ENCODE measurements at places on chromosomes 7 and 10.

GRCh38 chr7:50349963-50350944 is 45.7 kb downstream of the IKZF1 start:
- DNase-seq = no peak

DNA sequence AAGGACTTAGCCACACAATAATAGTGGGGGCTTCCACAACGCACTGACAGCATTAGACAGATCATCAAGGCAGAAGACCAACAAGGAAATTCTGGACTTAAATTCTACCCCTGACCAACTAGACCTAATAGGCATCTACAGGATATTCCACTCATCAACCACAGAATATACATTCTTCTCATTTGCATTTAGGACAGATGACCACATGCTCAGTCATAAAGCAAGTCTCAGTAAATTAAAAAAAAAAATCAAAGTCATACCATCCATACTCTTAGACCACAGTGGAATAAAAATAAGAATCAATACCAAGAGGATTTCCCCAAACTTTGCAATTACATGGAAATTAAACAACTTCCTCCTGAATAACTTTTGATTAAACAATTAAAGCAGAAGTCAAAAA is 155.9 kb downstream of the CDK14 start:
- no peak for DNase-seq

GRCh38 chr7:30268586-30268985 is 15.8 kb upstream of the ZNRF2 start:
- DNase-seq = no peak

GRCh38 chr10:112229901-112230300 is 46.3 kb upstream of the GPAM start:
- no peak for DNase-seq

DNA sequence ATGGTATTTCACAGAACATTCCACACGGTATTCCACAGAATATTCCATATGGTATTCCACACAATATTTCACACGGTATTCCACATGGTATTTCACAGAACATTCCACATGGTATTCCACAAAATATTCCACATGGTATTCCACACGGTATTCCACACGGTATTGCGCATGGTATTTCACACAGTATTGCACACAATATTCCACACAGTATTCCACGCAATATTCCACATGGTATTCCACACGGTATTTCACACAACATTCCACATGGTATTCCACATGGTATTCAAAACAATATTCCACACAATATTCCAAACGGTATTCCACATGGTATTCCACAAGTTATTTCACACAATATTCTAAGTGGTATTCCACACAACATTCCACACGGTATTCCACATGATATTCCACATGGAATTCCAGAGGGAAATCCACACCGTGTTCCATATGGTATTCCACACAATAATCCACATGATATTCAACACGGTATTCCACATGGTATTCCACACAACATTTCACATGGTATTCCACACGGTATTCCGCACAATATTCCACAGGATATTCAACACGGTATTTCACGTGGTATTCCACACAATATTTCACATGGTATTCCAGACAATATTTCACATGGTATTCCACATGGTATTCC is 136.7 kb upstream of the CHST15 start:
- DNase-seq = no peak

DNA sequence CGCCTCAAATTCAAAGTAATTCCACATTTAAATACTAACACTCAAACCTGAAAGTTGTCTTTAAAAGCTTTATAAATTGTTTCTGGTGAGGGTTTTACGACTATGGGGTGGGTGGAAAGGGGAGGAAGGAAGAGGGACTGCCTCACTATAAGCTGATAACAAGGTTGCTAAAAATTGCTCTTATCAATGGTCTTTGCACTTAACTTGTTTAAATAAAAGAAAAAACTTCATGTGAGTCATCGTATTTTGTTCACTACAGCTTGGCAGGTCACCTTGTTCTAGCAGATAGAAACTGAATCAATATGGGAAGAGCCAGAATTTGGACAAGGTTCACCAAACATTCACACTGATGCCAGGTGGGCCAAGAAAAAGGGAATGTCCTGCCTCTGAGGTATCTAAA is 129.2 kb downstream of the TES start:
- DNase-seq = no peak

DNA sequence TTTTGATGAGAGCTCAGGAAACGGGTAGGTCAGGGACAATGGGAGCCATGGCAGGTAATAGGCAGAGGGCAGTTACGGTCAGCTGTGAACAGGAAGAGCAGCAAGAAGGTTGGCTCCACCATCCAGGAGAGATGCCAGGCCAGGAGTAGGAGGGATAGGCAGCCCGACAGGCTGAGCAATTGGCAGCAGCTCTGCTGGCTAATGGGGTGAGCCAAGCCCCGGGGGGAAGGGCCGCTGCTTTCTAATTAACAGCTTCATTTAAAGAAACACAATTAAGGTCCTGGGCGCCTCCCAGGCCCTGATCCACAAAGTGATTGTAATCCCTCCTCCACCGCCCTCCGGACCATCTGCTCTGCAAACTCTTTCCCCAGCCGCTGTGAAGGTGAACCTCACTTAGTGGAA is 23.7 kb downstream of the SH2B2 start:
- no peak for DNase-seq

- no peak for DNase-seq
Measured at GRCh38 chr7:123548406-123548805, 9.2 kb downstream of the NDUFA5 start.

DNA sequence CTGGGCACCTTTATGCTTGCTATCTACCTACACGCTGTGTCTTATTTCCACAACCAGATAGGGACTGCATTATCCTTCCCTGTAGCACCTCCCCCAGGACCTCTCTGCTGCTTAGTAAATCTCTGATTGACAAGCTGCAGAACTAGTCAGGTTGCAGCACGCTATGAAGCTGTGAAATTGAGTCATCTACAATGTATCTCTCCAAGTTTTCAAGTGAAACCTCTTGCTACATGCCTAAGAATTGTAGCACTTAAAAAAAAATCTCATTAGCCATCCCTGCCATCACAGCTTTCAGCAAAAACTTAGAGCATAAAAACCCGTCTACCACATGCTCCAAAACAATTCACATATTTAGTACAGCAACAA is 69.7 kb upstream of the FGFR2 start:
- no peak for DNase-seq

GRCh38 chr10:30036341-30036740 is 23.0 kb downstream of the JCAD start:
- no peak for DNase-seq
